ENCODE measurements at places on chromosomes 4 and X.

DNA sequence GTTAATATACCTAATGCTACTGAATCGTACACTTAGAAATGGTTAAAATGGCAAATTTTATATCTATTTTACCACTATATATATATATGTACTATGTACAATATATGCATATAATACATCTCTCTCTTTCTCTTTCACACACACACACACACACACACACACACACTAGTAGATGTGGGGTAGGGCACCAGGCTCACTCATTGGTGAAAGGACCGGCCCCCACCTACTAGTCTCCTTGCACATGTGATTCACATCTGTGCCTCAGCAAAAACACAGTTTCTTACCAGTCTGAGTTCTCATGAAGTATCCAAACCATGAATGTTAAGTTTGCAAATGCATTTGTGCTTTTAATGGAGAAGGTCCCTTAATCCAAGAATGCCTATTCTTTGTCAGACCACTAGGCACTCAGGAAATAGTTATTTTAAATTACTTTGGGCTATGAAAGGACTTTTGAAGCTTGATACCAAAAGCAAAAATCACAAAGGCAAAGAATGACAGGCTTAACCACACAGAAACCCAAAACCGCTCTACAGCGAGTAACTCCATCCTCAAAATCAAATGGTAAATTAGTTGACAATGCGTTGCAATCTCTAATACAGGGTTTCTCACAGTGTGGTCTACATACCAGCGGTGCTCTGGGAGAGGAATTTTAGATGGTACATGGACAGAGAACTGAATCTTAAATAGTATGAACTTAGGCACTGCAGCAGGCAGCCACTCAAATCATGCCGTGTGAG, 5.8 kb downstream of the TSC22D3 start:
- no peak for DNase-seq

- no peak for DNase-seq
Observed at GRCh38 chrX:117919755-117920154, 196.9 kb downstream of the KLHL13 start.

GRCh38 chrX:132216806-132217202, 2.4 kb downstream of the RAP2C start:
- DNase-seq = no peak

- no peak for DNase-seq
Observed at GRCh38 chrX:148588649-148589310, 88.4 kb downstream of the AFF2 start.

DNA sequence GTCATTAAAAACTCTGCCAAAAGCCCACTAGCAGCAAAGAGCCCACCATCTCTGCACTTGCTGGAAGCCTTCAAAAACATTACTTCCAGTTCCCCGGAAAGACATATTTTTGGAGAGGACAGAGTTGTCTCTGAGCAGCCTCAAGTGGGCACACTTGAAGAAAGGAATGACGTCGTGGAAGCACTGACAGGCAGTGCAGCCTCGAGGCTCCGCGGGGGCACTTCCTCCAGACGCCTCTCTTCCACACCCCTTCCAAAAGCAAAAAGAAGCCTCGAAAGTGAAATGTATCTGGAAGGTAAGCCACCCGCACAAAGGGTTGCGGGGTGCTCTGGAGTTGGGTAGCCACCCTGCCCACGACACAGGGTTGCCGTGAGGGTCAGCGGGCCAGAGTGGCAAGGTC, 25.9 kb downstream of the OFD1 start:
- DNase-seq = no peak

DNA sequence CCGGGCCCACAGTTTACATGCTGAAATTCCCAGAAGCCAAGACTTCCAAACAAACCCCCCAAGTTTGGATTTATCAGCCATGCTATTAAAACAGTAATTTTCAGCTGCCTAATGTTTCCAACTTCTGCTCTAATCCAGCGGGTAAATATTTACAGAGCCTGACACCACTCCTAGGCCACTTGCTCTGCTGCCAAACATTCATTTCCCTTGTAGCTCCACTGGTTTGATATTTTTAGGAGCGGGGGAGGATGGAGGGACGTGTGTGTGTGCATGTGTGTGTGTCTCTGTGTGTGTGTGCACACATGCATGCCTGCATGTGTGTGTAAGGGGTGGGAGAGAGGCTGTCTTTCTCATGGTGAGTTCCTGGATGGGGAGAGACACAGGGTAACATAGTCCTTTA, 115.7 kb upstream of the PJA1 start:
- DNase-seq = no peak

GRCh38 chrX:31240982-31241381, 169.1 kb upstream of the FTHL17 start:
- no peak for DNase-seq

DNA sequence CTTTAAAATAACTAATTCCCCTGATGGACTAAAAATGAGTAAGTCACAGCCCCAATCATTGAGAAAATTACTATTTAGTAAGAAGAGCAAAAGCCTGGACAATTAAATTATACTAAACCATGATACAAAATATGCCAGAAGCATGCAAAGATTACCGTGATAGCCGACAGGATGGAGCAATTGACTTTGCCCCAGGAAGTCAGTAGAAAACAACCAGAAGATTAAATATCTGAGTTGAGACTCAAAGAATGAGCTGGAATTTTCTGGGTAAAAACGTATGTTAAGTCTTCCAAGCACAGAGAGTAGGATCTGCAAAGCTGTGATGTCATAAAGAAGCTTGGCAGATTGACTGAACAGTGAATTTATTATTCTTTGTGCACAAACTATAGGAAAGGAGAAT, 816.1 kb upstream of the TENM3 start:
- no peak for DNase-seq
